ENCODE measurements at places on chromosomes 16 and 17.

- no peak for DNase-seq
Observed at GRCh38 chr17:29587591-29587990, 1.9 kb downstream of the GIT1 start.

DNA sequence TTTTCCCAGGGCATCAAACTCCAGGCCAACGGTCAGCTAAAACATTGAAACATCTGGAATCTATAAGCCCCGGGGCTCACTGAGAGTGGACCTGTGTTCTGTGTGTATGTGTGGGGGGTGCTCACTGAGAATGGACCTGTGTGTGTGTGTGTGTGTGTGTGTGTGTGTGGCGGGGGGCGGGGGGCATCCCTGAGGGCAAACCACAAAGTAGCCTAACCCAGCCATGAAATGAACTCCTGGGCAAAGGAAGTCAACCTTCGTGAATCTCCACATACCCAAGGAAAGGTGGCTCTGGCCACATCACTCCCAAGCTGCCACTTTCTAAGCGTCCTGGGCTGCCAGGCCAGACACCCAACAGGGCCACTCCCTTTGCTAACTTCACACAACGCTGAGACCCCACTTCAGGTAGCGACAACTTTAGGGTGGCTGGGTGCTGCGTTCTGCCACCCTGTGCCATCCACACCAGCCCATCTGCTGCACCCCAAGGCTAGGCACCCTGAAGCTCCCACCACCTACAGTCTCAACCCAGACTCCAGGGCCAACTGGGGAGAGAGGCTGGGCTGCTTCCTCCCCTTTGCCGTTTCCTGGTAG, 1.6 kb downstream of the MAFG start:
- DNase-seq = no peak

DNA sequence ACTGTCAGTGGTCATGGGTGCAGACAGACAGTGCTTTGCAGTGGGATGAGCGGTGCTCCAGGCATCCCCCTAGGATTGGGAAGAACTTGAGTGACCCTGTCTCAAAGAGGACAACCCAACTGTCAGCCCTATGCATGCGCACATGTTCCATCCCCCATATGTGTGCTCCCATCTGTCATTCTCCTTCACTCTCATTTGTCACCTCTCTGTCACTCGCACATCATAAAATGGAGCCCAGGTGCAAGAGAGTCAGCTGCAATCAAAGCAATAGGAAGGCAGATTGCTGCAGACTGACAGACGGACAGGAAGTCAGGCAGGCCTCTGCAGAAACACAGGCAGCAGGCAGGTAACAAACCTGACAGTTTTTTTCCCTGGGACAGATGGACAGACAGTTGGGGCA, 101.8 kb upstream of the CCL1 start:
- DNase-seq = no peak

- no peak for DNase-seq
Observed at GRCh38 chr17:74796866-74797265, 20.7 kb upstream of the NAT9 start.

DNA sequence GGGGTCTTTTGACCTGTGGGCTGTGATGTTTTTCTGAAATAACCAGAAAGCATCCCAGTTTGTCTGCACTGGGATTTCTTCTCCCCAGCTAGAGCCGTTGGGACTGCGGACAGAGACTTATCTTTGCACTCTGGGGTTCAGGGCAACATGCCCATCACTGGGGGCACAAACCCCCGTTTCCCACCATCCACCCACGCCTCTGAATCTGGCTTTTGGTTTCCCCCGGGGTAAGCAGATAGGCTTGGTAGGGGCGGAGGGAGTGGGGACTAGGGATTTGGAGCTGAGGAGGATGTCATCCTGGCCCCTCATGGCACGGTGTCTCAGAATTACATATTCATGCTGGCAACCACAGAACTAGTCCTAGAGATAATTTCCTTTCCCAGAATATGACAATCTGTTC, 68.6 kb downstream of the CCDC182 start:
- no peak for DNase-seq

DNA sequence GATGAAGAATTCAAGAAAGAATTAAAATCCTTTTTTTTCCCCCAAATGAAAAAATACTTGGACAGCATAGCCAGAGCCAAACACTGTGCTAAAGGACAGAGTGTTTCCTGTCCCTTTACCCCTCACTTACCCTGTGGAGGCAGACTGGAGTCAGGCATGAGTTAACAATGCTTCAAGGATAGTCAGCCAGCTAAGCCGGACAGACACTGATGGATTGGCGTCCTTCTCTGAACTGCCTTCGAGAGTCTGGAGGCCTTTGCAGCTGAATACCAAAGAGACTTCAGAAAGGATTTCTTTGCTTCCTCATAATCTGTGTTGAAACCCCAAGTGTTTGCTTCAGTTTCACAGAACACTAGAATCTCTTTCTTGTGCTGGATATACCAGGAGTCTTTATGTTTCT, 4.6 kb downstream of the METTL9 start:
- DNase-seq = no peak

GRCh38 chr17:38591759-38592241, 14.0 kb downstream of the SRCIN1 start:
- DNase-seq = no peak

DNA sequence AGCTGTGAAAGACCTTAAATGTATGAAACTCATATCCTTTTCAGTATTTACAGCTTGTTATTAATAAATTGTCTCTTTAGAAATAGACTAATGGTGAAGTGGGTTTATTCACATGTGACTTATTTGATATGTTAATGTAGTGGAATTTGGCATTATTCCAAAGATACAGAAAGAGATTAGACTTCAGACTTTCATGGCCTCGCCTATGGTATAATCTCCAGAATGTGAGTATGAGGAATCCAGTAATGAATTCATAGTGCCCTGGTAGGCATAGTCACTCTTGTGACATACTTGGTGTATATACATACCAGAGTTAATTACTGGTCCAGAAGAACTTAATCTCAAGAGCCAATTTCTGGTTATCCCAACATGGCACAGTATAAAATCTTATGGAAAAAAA, 72.7 kb downstream of the OMG start:
- no peak for DNase-seq

DNA sequence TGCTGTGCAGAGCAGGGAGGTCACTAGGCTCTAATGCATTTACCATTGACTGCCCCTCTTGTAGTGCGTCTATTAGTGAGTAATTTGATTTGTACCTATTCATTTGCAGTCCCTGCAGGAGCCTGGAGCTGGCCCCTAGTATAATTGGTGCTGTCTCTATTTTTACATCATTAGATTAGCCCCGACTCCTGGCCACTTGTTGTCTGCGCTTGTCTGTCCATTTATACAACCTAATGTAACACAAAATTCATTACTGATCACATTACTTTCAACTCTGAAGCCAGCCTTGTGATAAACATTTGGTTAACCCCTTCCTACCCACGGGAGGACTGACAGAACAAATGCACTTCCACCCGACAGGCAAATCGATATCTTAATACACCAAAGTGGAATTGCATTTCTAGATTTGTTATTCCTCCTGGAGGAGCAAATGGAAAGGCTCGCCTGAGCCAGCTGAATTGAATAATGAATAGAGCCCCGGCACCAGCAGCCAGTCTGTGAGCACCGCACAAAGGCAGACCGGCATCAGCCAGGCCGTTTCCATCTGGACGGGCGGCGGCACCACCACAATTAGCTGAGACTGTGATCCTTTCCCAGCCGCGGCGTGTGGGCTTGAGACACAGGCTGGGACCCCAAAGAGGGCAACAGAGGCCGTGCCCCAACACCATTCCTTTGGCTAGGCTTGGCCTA, 18.7 kb upstream of the TBX2 start:
- DNase-seq = no peak

DNA sequence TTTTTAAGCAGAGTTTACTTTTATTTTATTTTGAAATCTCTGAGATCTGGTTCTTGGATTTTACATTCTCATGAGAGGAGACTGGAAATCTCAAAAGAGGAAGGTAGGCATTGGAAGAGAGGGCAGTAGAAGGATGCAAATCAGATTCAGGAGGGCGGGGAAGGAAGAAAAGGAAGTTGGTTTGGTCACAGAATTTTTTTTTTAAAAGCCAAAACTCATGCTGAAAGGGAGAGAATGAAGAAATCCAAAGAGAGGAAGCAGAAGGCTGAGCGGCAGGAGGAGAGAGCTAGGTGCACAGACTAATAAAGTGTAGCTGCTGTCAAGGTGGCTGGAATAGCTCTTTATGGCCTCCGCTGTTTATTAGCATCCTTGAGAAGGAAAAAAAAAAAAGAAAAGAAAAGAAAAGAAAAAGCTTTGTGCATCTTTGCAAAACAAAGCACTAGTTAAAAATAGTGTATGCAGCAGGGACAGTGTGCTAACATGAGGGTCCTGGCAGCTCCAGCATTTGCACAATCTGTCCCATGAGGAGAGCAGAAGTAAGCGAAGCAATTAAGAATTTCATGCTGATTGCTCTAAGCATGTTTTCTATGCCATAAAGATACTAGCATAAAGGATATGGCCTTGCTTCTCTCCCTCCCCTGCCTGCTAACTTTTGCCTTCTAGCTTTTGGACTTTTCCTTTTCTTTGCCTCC, 194.2 kb downstream of the ZFHX3 start:
- no peak for DNase-seq

GRCh38 chr17:28507567-28508203, 1.5 kb downstream of the FOXN1 start:
- no peak for DNase-seq

- DNase-seq = no peak
Observed at GRCh38 chr17:81150377-81151077, 14.8 kb upstream of the PVALEF start.

DNA sequence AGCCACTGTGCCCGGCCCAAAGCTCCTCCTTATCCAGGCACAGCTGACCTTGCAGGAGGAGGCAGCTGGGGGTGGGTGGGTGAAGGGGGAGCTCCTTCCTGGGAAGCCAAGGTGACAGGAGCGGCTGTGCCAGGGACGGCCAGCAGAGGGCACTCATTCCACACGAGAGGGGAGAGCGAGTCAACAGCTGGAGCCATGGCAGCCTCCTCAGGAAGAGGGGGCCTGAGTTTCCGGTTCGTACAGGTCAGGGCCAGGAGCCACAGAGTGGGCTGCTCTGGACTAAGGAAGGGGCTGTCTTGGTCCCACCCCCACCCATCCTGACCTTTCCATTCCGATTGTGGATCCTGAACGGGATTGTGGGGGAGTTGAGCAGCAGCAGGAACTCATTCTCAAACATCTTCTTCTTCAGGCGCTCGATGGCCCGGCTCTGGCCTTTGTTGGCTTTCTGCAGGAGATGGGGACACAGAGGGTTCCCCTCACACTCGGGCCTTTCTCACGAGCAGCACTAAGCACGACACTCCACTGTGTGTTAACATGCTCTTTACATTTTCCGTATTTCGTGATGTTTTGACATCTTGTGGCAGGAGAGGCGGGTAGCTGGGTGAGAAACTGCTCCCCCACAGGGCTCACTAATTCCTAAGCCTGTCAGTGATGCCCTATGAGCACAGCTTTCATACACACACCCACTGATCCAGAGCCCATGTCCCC, 61.6 kb downstream of the TIMM22 start:
- DNase-seq = no peak

DNA sequence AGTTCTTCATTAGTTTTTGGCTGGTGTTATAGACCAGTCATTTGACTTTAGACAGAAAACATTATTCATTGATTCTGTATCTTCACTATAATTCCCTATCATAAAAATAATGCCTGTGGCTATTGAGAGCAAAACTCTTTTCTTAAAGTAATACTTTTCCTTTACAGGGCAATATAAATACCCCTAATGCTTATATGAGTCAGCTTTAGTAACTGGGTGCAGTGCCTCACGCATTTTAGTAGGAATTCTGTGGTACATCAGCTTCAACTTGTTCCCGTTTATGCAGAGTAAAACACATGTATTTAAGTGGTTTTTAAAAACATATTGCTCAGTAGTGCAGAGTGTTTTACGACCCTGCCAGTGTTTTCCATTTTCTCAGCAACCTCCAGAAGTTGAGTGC, 68.1 kb downstream of the SEC14L1 start:
- no peak for DNase-seq

DNA sequence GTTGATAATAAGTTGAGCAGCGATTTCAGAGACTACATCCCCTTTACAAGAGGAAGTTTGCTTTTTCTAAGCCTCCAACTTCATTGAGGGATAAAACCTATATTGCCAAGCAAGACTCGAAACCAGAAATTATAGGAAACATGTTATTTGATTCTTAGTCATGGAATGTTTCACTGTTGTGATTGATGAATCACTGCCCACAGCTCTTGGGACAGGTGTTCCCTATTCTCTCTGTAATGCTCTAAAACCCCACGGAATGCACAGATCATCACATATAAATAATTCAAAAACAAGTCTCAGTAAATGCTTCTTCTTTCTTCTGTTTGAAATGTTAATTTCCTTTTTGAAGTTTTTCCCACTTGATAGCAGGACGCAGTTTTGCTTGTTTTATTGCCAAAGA, 809.5 kb upstream of the GOT2 start:
- peak; percentile 82 for DNase-seq

- no peak for DNase-seq
Observed at GRCh38 chr17:40364121-40364861, at the start of gene GJD3. GJD3 (minus strand) TSS chr17:40364737; CDS start chr17:40363815, 922 bp downstream.
